ENCODE measurements at places on chromosomes 16 and 17.

GRCh38 chr16:30075503-30076275, at the start of gene PPP4C:
PPP4C (plus strand) TSS chr16:30075994; CDS start chr16:30076378, 384 bp downstream.
- DNase-seq: peak; percentile 29

DNA sequence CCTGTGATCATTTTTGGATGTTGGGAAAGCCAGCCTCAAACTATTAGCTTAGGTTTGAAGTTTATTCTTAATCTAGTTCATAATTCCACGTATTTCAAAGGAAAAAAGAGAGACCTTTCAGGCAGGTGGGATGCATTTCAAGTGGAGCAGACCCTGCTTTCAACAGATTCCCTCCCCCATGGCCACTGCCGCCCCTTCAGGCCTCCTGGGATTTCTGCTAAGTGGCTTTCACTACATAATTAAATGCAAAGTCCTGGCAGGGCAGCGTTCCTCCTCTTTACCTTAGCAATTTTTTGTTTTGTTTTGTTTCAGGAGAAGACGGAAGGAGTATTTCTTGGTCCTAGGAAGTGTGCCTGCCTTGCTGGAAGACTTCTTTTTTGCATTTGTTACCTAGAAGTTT, 36.6 kb downstream of the MAF start:
- no peak for DNase-seq

- no peak for DNase-seq
Observed at GRCh38 chr17:4072487-4073157, 70.2 kb downstream of the ZZEF1 start.

- DNase-seq: no peak
Observed at GRCh38 chr17:4802228-4802627, at the start of gene C17orf114. C17orf114 (minus strand) TSS chr17:4802328.

GRCh38 chr16:81817789-81818567, 38.9 kb downstream of the PLCG2 start:
- no peak for DNase-seq
